Foreskin fibroblast (primary cell): ENCODE measurements at places on chromosomes 2 and 18.

- DNase-seq: peak; percentile 30
Observed at GRCh38 chr2:240915526-240916341, 9.6 kb downstream of the CROCC2 start.

DNA sequence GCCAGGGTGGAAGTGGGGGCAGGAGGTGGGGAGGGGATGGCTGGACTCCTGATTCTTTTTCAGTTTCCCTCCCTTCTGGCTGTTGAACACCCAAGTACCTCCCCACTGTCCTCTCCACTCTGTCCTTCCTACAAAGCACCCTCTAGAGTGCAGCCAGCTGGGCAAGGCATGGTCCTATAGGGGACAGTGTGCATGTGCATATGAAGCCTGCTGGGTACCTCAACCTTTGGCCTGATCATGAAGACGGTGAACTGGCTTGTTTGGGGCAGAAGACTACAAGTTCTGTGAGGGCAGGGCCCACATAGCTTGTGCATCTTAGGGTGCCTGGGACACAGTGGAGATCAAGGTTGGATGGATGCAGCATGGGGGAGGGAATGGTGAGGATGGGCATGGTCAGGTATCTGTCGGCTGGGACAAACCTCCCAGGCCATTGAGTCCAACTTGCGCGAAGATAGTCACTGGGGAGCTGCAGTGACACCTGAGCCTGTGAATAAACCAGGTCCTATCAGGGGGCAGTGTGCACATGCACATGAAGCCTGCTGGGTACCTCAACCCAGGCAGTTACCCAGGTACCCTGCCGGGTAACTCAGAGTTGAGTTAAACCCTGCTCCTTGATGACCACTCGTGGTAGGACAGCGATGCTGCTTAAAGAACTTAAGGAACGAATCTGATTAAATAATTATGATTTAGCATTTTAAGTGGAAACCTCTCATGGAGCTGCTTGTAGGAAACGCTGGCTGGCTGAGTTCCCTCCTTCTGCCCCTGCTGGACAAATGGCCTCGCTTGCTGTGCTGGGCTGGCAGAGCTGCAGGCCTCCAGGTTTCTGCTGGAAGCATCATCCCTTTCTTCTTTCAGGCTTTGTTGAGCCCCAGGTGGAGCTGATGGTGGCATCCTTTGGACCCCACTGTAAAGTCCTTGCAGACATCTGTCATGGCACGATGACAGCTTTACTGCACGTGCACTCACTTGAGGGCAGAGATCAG, 84.0 kb downstream of the POLR1A start:
- peak; percentile 51 for DNase-seq

- DNase-seq: no peak
Observed at GRCh38 chr2:161123531-161124030, 36.6 kb upstream of the TANK start.

GRCh38 chr2:122166820-122167219, 411.4 kb downstream of the TSN start:
- no peak for DNase-seq

DNA sequence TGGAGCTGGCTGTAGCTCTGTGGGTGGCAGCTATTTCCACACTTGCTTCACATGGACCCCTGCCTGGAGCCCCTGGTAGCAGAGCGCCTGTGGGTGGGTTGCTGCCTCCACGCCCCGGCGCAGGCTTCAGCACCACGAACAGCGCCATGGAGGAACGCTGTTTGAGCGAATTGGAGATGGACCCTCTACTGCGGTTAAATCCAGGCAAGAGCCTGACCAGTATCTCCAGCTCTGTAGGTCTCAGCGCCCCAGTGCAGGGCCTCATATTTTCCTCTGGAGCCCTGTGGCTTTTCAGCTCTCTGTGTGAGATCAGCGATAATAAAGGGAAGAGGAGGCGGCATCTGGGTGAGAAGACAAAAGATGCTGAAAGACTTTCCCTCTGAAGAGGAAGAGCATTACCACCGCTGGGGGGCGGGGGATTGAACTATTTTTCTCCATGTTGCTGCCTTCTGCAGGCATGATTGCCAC, 12.0 kb downstream of the ONECUT2 start:
- peak; percentile 57 for DNase-seq

DNA sequence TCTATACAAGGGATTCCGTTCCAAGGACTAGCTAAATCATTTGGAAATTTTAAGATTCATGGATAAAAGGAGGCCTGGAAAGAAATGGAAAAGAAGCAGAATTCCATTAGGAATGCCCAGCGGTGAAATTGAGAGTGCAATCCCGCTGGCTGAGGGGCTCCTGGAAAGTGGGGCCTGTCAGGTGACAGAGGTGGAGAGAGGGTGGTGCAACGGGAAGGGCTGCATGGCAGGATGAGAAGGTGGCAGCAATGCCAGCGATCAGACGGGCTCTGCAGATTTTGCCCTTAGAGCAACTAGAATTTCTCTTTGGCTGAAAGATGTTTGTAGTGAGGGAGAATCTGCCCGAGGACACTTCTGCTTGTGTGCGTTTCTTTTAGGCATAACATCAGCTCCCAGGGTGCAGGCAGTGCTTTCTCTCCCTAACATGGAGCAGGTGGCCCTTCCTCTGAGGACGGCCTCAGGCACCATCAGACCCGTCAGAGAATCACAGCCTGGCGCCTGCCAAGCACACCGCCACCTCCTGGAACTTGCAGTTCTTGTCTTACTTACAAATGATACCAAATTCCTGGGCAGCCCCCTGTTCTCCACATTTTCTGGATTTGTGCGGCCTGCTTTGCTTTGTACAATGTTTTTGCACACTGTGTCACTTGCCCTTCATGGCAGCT, 261.6 kb downstream of the NDUFA10 start:
- DNase-seq: no peak

DNA sequence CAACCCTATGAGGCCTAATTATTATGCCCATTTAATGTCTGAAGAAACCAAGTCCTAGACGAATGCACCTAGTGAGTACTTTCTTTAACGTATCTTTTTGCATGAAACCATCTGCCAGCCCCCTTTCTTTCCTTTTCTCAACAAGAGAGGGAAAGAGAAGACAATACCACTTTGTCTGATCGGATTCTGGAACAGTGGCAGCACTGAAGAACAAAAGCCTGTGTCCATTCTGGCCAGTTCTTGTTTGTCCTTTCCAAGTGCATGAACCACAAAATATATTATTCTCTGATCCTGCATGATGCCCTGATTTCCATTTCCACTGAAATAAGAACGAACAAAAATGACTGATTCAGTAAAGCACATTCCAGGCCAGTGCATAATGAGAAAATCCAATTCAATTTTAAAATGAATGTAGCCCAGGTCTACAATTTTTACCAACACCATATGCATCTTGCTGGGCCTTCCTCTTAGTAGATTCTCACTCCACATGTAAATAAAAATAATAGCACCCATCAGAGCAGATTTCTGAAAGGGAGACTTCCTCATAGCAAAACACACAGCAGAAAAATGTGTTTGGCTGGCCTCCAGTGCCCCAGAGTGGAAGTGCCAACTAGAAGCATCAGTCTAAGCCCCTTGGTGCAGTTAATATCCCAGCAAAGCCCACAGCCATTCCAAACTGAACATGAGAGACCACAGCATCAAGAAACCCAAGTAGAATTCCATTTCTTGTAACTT, 422.6 kb upstream of the ID2 start:
- no peak for DNase-seq

DNA sequence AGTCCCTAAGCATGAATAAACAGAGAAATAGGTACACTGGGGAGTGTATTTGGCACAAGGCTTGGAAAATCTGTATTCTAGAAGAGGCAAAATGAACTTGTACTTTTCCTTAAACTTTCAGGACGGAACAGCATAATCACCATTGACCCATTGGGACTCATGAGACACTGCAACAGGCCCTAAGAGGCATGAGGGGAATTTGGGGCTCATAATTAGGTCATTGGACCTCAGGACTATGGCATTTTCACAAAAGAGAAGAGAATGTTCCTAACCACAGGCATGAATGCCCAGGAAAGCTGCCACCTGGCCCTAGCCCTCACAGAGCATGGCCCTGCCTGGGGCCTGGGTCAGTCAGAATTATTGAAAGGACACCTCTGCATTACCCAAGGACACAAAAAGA, 67.9 kb upstream of the PIK3C3 start:
- no peak for DNase-seq

- no peak for DNase-seq
Observed at GRCh38 chr2:236718207-236718992, 148.8 kb downstream of the ACKR3 start.

GRCh38 chr2:28588292-28588670, 92.4 kb downstream of the PLB1 start:
- no peak for DNase-seq

DNA sequence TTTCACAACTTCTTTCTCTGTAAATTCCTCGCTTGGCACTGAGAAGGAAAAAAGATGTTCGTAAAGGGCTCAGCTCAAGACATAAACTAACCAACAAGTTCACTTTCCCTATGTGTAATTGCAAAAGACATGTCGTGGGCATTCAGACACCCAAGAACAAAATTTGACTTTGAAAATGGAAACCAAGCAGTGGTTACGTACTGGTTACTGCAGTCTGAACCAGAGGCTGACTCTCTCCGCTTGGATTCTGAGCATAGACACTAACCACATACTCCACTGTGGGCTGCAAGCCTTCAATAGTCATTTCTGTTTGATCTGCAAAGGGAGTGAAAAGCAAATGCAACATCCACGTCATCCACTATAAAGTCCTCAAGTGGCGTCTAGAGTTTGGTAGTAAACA, 53.9 kb downstream of the FN1 start:
- no peak for DNase-seq

DNA sequence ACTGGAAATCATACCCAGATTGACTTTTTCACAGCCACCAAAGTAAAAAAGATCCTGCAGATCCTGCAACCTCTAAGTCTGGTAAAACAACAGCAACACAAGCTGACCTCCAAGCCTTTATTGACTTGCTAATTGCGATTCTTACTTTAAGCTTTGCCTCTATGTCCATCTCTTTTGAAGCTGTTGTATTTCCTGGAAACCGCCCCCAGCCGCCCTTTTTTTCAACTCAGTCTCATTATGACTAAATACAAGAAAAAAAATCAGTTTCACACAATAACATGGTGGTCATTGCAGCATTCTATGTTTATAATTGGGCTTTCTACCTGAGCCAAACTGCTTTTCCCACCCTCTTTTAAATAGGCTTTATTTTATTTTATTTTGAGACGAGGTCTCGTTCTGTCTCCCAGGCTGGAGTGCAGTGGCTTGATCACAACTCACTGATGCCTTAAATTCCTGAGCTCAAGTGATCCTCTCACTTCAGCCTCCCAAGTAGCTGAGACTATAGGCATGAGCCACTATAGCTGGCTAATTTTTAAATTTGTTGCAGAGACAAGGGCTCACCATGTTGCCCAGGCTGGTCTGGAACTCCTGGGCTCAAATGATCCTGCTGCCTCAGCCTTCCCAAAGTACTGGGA, 76.2 kb downstream of the MOGAT1 start:
- DNase-seq: no peak

DNA sequence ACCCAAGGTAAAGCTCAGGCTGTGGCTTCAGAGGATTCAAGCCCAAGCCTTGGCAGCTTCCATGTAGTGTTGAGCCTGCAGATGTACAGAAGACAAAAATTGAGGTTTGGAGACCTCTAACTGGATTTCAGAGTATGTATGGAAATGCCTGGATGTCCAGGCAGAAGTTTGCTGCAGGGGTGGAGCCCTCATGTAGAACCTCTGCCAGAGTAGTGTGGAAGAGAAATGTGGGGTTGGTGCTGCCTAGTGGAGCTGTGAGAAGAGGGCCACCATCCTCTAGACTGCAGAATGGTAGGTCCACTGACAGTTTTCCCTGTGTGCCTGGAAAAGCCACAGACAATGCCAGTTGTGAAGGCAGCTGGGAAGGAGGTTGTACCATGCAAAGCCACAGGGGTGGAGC, 239.9 kb downstream of the SPAG16 start:
- no peak for DNase-seq

GRCh38 chr2:53632714-53633113, 134.9 kb upstream of the CHAC2 start:
- DNase-seq: peak; percentile 8

DNA sequence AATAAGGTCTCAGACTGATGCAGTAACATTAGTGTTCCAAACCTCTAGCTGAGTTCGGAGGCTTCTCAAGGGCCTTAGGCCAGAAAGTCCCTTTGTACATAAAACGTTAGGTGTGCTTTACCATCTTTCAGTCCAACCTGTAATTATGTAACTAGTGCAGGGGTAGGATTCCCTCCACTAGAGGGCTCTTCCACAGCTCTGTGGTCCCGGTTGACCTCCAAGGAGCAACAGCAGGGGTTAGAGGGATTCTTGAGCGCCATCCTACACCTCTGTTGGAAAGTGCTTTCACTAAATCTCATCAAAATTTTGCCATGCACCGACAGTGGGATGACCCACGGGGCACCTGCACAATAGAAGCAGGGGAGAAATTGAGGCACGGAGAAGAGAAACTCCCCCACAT, 155.8 kb upstream of the LRP1B start:
- no peak for DNase-seq

DNA sequence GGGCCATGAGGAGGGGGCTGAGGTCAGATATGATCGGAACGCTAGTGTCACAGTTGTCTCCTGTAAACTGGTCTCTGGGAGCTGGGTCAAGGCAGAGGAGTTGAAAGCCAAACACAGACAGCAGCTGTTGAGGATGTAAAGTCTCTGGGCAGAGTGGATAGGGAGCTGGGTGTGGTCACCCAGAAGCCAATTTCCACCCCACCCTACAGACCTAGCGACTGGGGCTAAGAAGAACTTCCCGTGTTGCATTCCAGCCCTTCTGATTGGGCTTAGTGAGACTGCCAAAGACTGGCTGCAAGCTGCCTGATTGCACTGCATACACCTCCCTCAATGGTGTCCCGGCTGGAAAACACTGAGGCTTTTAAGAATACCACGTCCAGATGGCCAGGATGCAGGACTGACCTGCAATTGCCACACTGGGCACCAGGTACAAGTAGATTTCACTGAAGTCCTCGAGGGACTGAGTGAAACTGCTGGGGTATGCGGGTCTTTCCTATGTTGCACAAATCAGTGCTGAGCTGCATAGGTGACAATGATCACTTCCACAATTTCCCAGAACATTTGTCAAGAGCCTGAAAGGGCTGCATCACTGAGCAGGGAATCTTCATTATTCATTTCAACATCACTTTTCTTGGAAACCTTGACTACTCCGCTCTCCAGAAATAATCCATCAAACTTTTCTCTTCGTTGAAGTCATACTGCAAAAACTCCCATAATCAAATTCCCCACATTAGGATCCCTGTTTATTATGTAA, 43.1 kb upstream of the EML4 start:
- DNase-seq: no peak

- DNase-seq: peak; percentile 59
Observed at GRCh38 chr2:232633413-232634205, at the start of gene EFHD1. TSS of gene EFHD1 (plus strand) at chr2:232633604. CDS start at chr2:232633705, 101 bp downstream.

DNA sequence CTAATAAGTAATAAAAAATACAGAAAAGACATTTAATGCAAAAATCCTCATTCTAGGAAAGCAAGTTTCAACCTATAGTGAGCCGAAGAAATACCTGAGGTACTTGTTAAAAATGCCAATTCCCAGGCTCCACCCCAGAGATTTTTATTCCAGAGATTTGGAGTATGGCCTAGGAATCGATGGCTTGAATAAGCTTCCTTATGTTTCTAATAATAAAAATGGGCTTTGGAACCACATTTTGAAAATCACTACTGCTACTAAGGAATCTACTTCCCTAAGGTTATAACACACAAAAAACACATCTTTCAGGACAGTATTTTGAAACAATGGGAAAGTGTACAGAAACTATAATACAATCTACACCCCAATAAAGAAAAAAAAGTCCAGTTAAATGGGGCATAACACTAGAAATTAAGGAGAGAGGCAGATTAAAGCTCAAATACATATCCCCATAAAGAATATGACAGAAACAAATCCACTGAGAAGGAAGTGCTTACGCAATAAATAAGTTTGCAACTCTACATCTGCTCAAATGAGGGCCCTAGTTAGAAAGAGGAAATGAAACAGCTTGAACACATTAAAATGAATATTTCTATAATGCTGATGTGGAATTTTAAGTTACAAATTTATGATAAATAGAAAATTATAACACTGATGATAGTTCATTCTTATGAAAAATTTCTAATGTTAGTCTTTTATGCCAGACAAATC, 103.7 kb downstream of the EPB41L3 start:
- peak; percentile 7 for DNase-seq
